ENCODE measurements at places on chromosomes 2 and 18.

- H3K4me1 ChIP-seq = no peaks in the 10 kb centered on the region
- no peak for DNase-seq
- H3K27ac ChIP-seq = no peak overlapping the region
- H3K36me3 ChIP-seq = no peaks in the 10 kb centered on the region
- H3K4me3 ChIP-seq = no peak overlapping the region
These were observed 237.4 kb downstream of the LPIN1 start for GRCh38 chr2:11983870-11984269.

GRCh38 chr2:24875272-24875671 is 44.8 kb downstream of the ADCY3 start:
- no peak overlapping the region for H3K4me3 ChIP-seq
- H3K27me3 ChIP-seq = no peaks in the 10 kb centered on the region
- no peak for DNase-seq

GRCh38 chr18:79421275-79421857 is 25.6 kb downstream of the NFATC1 start:
- no peaks in the 10 kb centered on the region for H3K36me3 ChIP-seq
- H3K27ac ChIP-seq = no peak overlapping the region
- H3K27me3 ChIP-seq = no peaks in the 10 kb centered on the region
- H3K4me1 ChIP-seq = no peaks in the 10 kb centered on the region
- no peak overlapping the region for H3K4me3 ChIP-seq

GRCh38 chr2:149507974-149508373 is 79.6 kb downstream of the MMADHC start:
- H3K27ac ChIP-seq = no peak overlapping the region
- H3K27me3 ChIP-seq = no peaks in the 10 kb centered on the region
- no peaks in the 10 kb centered on the region for H3K4me1 ChIP-seq
- DNase-seq = no peak

DNA sequence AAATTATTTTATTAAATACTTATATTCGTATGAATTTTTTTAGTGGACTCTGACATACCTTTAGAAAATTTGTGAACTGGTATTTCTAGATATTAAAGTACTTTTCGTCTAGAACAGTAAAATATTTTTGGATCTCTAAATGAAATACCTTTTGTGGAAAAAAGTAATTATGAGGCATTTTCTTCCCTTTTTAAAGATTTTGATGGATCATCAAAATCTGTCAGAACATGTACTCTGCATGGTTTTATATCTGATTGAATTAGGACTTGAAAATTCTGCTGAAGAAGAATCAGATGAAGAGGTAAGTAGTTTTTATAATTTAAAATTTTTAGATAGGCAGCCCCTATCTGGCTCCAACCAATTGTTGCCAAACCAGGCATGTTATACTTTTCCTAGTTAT is 118.8 kb downstream of the UBR3 start:
- H3K27me3 ChIP-seq = no peaks in the 10 kb centered on the region
- DNase-seq = no peak
- no peak overlapping the region for H3K4me3 ChIP-seq
- no peaks in the 10 kb centered on the region for H3K4me1 ChIP-seq
- H3K36me3 ChIP-seq = peaks cover 1% of the 10 kb centered on the region
- H3K27ac ChIP-seq = no peak overlapping the region

- H3K27ac ChIP-seq = no peak overlapping the region
- DNase-seq = no peak
- H3K27me3 ChIP-seq = no peaks in the 10 kb centered on the region
- no peak overlapping the region for H3K4me3 ChIP-seq
- H3K4me1 ChIP-seq = no peaks in the 10 kb centered on the region
These were observed 6.8 kb upstream of the LAMA3 start for GRCh38 chr18:23682472-23682871.

GRCh38 chr2:152411154-152411553 is 76.2 kb downstream of the FMNL2 start:
- no peak overlapping the region for H3K4me3 ChIP-seq
- H3K4me1 ChIP-seq = peaks cover 6% of the 10 kb centered on the region
- no peaks in the 10 kb centered on the region for H3K36me3 ChIP-seq
- DNase-seq = no peak
- H3K27me3 ChIP-seq = no peaks in the 10 kb centered on the region

DNA sequence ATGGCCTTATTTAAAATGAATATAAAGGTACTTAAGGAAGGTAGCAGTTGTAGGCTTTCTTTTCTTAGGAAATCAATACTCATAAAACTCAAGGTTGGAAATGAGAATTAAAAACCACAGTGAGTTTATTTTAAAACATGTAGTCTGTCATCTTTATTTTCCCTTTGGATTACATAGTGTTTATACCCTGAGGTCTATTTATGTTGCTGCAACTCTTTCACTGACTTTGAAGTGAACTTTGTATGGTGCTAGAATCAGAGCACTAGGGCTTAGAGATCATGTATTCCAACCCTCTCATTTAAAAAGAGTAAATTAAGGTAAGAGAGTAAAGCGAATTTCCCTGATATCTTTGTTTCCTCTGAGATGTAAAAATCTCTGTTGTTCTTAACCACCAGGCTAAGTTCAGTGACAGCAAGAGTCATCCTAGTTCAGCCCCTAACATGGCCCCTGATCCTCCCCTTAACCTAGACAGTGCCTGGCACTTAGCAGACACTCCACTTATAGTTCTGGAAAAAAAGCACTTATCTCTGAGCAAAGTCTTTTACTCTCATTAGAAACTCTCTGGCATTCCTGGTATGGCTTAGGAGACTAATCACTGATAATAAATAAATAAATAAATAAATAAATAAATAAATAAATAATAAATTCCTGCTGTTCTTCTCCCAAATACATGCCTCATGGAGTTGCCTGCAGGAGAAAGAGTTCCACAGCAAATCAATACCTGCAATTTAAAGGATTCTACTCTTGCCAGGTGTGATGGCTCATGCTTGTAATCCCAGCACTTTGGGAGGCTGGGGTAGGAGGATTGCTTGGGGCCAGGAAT is 33.0 kb upstream of the PPP1R1C start:
- H3K4me1 ChIP-seq = no peaks in the 10 kb centered on the region
- no peaks in the 10 kb centered on the region for H3K36me3 ChIP-seq
- DNase-seq = no peak
- H3K4me3 ChIP-seq = no peak overlapping the region

GRCh38 chr2:169300636-169301530 is 61.5 kb downstream of the LRP2 start:
- no peak overlapping the region for H3K4me3 ChIP-seq
- H3K36me3 ChIP-seq = no peaks in the 10 kb centered on the region
- no peak overlapping the region for H3K27ac ChIP-seq
- no peaks in the 10 kb centered on the region for H3K4me1 ChIP-seq
- H3K27me3 ChIP-seq = peaks cover 1% of the 10 kb centered on the region

DNA sequence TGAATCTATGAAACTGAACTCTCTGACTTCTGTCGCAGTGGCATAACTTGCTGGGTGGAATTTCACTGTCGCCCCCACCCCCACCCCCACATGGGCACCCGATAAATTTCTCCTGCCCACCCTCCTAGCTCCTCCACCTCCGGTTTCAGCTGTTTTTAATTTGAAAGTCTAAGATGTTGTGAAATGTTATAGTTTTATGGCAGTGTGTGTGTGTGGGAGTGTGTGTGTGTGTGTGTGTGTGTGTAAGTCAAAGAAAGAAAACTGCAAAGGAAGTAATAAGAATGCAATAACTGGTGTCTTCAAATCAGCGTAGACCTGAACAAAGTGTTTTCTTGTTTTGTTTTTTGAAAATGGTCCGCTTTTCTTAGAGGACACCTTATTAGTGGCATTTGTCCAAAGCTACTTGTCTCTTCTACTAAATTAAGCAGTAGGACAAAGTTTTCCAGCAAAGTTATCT is 388 bp downstream of the DTNA start:
- H3K27me3 ChIP-seq = no peaks in the 10 kb centered on the region
- peak overlapping the region; percentile 32 for H3K4me3 ChIP-seq
- DNase-seq = no peak
- peaks cover 9% of the 10 kb centered on the region for H3K4me1 ChIP-seq
- no peak overlapping the region for H3K27ac ChIP-seq
- no peaks in the 10 kb centered on the region for H3K36me3 ChIP-seq

- no peaks in the 10 kb centered on the region for H3K27me3 ChIP-seq
- peak; percentile 90 for DNase-seq
- no peaks in the 10 kb centered on the region for H3K36me3 ChIP-seq
- no peaks in the 10 kb centered on the region for H3K4me1 ChIP-seq
- H3K4me3 ChIP-seq = peak overlapping the region; percentile 44
These were observed 993 bp downstream of the RBMS1 start for GRCh38 chr2:160492401-160493226.

GRCh38 chr2:205058409-205058808 is 513.1 kb downstream of the PARD3B start:
- DNase-seq = no peak
- H3K27me3 ChIP-seq = no peaks in the 10 kb centered on the region

GRCh38 chr2:191791953-191792560 is 54.8 kb downstream of the CAVIN2 start:
- no peak overlapping the region for H3K4me3 ChIP-seq
- H3K27ac ChIP-seq = no peak overlapping the region
- DNase-seq = no peak
- no peaks in the 10 kb centered on the region for H3K36me3 ChIP-seq
- no peaks in the 10 kb centered on the region for H3K27me3 ChIP-seq
- no peaks in the 10 kb centered on the region for H3K4me1 ChIP-seq

- H3K4me3 ChIP-seq = no peak overlapping the region
- H3K4me1 ChIP-seq = no peaks in the 10 kb centered on the region
- DNase-seq = no peak
- H3K27ac ChIP-seq = no peak overlapping the region
- H3K27me3 ChIP-seq = no peaks in the 10 kb centered on the region
- no peaks in the 10 kb centered on the region for H3K36me3 ChIP-seq
These were observed 36.1 kb upstream of the TXNDC2 start for GRCh38 chr18:9849407-9850283.

DNA sequence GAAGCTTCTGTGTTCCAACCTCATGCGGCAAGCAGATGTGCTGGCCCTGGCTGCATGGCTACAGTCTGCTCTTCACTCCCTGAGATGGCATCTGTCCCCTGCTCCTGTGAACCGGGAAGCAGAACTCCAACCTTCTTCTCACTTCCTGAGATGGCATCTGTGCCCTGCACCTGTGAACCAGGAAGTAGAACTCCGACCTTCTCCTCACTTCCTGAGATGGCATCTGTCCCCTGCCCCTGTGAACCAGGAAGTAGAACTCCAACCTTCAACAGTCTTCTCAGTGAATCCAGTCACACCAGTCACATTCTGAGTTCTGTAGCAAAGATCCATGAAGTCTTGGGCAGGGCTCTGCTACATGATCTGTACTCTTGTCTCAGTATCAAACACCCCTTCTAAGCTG is 887.2 kb upstream of the KLHL29 start:
- H3K27ac ChIP-seq = no peak overlapping the region
- no peak for DNase-seq
- H3K36me3 ChIP-seq = no peaks in the 10 kb centered on the region
- no peaks in the 10 kb centered on the region for H3K4me1 ChIP-seq
- no peaks in the 10 kb centered on the region for H3K27me3 ChIP-seq
- H3K4me3 ChIP-seq = no peak overlapping the region

GRCh38 chr2:219452361-219453317 is 18.0 kb downstream of the SPEG start:
- H3K27me3 ChIP-seq = no peaks in the 10 kb centered on the region
- peak; percentile 92 for DNase-seq
- H3K27ac ChIP-seq = peak overlapping the region; percentile 99

DNA sequence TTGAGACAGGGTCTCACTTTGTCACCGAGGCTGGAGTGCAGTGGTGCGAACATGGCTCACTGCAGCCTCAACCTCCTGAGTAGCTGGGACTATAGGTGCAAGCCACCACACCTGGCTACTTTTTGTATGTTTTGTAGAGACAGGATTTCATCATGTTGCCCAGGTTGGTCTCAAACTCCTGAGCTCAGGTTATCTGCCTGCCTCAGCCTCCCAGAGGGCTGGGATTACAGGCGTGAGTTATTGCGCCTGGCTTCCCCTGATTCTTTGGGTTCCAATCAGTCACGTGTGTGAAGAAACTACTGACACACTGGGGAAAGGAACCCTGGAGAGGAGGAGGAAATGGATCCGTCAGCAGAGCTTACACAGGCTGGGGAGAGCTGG is 22.3 kb upstream of the RAB10 start:
- no peaks in the 10 kb centered on the region for H3K4me1 ChIP-seq
- H3K36me3 ChIP-seq = no peaks in the 10 kb centered on the region
- H3K4me3 ChIP-seq = no peak overlapping the region

DNA sequence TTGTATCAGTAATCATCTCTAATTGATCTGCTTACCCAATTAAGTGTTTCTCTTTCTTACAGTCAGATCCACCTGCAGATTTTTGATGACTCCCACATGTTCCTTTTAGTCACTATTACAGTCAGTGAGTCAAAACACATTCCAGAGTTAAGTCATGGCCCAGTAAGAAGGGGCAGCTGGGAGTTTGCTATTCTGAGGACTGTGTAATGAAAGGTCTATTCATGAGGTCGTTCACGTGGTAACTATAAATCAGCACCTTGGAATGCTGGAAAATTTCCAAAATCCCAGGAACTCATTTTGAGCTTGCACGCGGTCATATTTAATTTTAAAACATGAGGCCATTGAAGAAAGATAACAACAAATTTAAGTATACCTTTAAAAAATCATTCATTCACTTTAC is 252.5 kb downstream of the XIRP2 start:
- H3K27me3 ChIP-seq = no peaks in the 10 kb centered on the region
- H3K4me3 ChIP-seq = no peak overlapping the region
- no peak overlapping the region for H3K27ac ChIP-seq
- DNase-seq = no peak

DNA sequence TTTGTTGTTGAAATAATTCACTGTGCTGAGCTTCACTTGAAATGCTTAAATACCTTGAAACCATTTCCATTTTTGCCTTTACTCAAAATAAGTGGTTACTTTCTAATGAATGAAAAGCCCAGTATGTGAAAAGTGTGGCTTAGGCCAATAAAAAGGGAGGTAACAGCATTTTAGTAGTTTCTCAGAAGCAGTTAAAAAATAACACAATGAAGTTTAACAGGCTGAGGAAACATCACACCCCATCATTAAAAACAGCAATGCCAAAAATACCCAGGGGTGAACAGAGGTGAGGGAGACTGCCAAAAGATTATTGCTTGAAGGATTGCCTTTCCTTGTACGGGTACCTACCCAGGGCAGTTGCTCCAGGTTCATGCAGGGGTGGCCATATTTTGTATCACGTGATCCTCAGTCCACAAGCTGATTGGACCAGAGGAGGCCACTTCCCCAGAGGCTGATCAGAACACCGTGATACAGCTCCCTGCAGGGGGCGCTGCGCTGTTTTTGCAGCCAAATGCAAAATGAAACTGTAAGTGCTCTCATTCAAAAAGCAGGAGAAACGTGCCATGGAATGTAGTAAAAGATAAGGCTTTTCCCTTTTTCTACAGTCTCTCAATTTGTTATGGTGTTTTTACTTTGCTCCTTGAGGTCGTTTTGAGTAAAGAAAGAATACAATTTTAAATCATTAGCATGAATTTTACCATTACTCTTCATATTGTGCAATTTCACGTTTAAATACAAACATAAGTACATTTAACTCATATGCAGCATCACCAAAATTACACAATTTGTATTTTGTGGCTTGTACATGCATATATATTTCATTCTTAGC is 70.2 kb upstream of the SH3BP4 start:
- H3K4me1 ChIP-seq = no peaks in the 10 kb centered on the region
- peak; percentile 89 for DNase-seq
- H3K27me3 ChIP-seq = no peaks in the 10 kb centered on the region
- no peak overlapping the region for H3K27ac ChIP-seq

All from aorta (tissue), 5 donors.